Upper lobe of right lung (tissue), 1 donor: ENCODE measurements at places on chromosomes 1 and 21. TPM values are rescaled to one million over a fixed set of nuclear protein-coding genes. Genes with fewer than 3 reads are reported as not detected.

CCDC185 gene
- total RNA-seq, result not detected

DMBX1 gene
- not detected for total RNA-seq

CD101 gene
- total RNA-seq, result 37.4 TPM

CLCNKB gene
- total RNA-seq, result 0.35 TPM

DIRAS3 gene
- total RNA-seq, result 1.4 TPM
